Bronchial epithelial cell (primary cell): ENCODE measurements at places on chromosomes 5 and 9. TPM values are rescaled to one million over a fixed set of nuclear protein-coding genes. Genes with fewer than 3 reads are reported as not detected.
A peak's percentile ranks its signal among the peaks of the same experiment; 100 is the strongest.

DNA sequence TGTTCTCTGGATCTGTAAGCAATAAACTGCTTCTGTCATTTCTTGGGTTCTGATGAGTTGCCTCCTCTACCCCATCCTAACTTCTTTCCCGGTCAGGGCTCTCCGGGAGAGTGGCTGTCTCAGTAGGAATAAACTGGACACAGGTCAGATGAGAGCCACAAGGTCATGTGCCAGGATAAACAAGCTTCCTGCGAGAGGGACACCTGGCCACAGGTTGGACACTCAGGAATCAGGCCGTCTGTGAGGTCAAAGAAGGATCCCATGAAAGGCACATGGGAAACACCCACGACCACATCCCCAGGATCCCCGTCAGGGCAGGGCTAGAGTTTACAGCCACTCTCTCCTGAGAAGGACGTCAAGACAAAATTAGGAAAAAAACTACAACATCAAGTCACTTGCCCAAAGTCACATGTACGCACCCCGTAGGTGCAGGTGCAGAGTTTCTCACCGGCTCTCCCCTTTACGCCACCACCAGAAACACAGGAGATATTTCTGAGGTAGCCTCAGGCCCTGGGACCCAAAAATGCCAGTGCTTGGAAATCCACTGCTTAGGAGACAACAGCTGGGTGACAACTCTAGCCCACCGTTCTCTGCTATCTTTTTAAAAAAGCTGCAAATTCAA lies 28.7 kb downstream of the CCT5 start:
- DNase-seq, result no peak

The KCTD16 gene
- under 0.01 and 0.13 TPM in 2 replicates for total RNA-seq

DNA sequence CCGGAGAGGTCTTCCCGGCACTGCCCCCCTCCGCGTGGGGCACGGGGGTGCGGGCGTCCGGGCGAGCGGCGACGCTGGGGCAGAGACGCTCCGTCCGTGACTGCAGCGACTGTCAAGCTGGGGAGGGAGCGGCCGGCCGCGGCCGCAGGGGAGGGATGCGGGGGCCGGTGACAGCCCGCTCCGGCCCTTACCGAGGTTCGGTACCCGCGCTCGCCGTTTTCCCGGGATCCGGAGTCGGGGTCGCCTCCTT lies 400 bp downstream of the KDM4C start:
- DNase-seq, result no peak

DNA sequence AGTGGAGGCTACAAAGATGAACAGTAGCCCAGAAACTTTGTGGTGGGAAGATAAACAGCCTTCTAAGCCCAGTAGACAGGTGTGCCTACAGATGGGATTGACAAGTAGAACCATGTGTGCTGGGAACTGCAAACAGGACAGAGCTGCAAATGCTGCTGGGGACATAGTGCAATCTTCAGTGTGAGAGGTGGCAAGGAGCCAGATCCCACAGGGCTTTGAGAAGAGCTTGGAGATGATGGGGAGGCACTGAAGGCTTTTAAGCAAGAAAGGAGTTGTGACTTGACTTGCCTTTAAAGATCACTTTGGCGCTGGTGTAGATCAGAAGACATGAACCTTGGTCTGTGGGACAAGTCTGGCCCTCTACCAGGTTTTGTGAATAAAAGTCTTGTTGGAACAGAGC lies 675.2 kb downstream of the ACTL7B start:
- DNase-seq, result no peak

The ESM1 gene
- not detected in 2 replicates for total RNA-seq

The NRG2 gene
- under 0.01 TPM in 2 replicates for total RNA-seq

The NDST1 gene
- 17.1 and 33.3 TPM in 2 replicates for total RNA-seq

The REEP2 gene
- 2.4 and 4.5 TPM in 2 replicates for total RNA-seq

- DNase-seq, result peak; percentile 58
These were observed 669.9 kb downstream of the PTPRD start for GRCh38 chr9:9942764-9943424.

DNA sequence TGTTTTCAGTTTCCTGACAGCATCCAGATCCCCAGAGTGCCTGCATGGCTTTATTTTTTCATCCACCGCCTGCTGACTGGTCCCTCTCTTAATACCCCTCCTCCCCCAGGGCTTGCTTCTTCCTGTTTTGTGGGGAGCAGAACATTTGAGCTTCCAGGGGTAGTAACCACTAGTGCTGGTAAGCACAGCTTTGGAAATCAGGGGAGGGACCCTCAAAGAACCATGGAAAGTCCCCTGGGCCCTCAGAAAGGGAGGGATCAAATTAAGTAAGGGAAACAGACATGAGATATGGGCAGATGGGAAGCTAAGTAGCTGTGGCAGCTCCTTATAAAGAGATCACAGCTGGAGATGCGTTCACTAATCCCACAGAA lies 26.8 kb downstream of the GRIA1 start:
- DNase-seq, result no peak

GRCh38 chr5:81212211-81212751 lies 20.8 kb upstream of the CKMT2 start:
- DNase-seq, result no peak

DNA sequence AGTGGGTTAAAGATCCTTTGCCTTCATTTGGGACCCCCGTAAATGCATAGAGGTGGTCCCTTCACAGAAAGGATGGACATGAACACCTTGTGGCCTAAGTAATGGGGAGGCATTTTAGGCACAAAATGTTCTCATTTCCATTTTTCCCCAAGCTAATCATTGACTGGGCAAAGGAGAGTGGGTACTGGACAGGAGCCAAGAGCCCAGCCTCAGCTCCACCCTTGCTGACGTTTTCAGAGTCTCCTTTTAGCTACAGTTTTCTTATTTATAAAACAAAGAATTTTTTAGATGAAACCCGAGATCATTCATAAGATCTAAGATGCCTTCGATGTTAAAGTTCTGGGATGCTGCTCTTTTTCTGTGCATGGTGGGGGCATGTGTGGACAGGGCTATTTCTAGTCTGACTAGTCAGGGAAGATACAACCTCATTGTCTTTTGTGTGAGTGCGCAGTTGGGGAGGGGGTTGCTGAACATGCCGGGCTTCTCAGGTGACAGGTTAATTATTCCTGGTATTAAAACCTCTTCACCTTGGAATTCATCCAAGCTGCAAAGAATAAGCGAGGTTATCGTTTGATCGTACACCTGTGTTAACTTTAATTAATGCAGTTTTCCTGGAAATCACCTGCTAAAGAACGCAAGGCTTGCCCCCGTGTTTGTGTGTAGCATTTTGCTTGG lies 48.4 kb downstream of the ADAMTS16 start:
- DNase-seq, result no peak

DNA sequence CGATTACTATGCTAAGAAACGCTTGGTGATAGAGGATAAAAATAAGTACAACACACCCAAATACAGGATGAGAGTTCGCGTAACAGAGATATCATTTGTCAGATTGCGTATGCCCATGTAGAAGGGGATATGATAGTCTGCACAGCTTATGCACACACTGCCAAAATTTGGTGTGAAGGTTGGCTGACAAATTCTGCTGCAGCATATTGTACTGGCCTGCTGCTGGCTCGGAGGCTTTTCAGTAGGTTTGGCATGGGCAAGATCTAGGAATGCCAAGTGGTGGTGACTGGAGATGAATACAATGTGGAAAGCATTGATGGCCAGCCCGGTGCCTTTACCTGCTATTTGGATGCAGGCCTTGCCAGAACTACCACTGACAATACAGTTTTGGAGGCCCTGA lies 208.4 kb downstream of the PDZD2 start:
- no peak for DNase-seq

DNA sequence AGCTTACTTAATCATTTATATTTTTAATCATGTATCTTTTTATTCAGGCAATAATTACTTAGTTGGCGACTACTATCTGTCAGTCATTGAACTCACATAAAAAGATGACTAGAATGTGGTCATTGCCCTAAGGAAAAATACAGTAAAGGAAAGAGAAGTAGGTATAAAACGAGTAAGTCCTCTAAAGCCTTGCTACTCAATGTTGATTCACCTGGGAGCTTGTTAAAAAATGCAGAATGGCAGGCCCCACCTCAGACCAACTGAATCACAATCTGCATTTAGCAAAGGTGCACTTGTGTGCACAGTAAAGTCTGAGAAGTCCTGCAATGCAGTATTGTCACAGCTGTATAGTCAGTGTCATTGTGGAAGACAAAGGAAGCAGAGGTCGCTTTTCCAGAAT lies 592.4 kb downstream of the CSNK1G3 start:
- DNase-seq, result peak; percentile 73

- DNase-seq, result no peak
These were observed 36.3 kb downstream of the ADAMTS19 start for GRCh38 chr5:129496421-129496820.

The GPR150 gene
- 0.26 TPM in 2 replicates for total RNA-seq

DNA sequence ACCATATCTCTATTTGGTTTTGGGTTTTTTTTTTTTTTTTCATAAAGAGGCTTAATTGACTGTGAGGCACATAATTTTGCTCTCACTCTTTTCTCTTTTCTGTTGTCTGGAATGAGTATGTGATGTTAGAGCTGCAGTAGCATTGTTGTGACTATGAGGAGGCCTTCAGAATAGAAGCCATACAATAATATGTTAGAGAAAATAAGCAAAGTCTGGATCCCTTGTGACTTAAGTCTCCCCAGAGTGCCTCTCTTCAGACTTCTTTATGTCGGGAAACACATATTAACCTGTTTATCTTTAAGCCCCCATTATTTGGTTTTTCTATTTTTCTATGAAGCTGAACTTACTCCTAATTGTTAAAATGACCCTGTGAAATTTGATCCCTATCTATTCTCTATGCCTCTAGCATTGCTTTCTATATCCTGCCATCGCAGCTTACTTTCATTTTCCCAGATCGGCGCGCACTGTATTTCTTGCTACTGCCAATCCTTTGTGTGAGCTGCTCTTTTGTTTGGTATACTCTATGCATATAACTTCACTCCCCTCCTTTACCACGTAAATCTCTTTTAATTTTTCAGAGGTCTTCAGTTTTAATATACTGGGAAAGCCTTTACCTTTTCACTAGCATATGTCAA lies 372.5 kb upstream of the KCNN2 start:
- no peak for DNase-seq

DNA sequence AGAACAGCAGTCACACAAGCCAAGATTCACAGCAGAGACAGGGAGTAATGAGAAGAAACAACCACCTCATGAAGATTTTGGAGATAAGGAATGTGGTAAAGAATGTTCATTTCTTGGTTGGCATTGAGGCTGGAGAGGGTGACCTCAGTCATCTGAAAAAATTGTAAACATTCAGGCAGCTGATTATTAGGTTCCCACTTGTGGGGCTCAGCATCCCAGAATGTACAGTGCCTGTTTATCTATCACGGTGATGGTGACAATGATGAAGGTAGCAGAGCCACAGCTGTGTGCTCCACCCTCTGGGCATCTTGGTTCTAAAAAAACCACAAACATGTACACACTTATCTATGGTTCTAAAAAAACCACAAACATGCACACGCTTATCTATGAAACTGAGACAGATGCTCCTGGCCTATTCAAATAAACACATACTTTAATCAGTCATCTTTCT lies 143.9 kb upstream of the MOCS2 start:
- DNase-seq, result peak; percentile 71

The IFNA2 gene
- not detected in 2 replicates for total RNA-seq

- DNase-seq, result no peak
These were observed 69.6 kb upstream of the GGTA1 start for GRCh38 chr9:121569266-121569648.

DNA sequence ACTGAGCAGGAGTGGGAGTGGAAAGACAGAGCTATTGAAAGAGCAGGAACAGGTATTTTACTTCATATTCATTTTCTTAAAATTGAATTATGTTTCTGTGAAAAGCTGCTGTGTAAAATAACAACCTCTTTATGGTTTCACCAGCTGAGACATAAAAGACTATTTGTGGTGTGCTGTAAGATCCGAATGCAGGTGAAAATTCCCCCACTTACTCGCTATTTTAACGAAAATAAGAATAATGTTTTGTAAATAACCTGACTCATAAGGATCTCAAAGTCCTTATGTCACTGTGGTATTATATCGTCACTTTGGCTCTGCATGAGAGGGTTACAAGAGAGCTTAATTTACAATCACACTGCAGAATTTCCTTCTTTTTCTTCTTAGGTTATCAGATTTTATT lies 65.3 kb upstream of the NFIB start:
- no peak for DNase-seq

GRCh38 chr9:15642369-15642962 lies 89.6 kb downstream of the CCDC171 start:
- peak; percentile 53 for DNase-seq

DNA sequence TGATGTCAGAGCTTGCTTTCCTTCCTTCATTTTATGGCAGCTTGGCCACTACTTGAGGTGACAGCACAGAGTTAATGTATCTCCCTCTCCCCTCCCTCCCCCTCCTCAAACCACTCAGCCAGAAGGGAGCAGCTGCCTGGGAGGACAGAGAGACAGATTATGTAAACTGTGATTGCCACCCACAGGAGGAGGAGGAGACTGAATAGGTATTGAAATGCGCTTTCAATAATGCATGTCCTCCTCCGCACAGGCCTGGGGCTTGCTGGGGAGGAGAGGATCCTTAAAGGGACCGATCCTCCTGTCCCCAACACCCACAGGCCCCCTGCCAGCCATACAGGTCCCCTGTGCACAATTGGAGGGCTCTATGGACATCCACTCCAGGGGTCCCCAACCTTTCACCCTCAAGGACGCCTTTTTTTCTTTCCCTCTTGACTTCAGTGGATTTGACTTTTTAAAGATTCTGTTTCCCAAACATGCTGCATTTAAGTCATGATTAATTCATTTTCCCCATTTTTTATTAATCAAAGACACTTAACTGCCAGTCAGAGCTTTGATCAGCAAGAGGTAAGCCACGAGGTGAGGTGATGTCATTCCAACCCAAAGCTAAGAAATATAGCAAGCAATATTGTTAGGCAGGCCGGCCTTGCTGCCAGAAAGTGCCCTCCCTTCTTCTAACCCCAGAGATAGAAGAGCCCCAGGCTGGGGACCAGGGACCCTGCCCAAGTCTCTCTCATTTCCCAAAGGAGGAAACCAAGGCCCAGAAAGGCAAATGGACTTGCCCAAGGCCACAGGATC lies 47.5 kb upstream of the CPLX2 start:
- no peak for DNase-seq

- DNase-seq, result no peak
These were observed 3.4 kb downstream of the KLHL9 start for GRCh38 chr9:21331676-21332402.

DNA sequence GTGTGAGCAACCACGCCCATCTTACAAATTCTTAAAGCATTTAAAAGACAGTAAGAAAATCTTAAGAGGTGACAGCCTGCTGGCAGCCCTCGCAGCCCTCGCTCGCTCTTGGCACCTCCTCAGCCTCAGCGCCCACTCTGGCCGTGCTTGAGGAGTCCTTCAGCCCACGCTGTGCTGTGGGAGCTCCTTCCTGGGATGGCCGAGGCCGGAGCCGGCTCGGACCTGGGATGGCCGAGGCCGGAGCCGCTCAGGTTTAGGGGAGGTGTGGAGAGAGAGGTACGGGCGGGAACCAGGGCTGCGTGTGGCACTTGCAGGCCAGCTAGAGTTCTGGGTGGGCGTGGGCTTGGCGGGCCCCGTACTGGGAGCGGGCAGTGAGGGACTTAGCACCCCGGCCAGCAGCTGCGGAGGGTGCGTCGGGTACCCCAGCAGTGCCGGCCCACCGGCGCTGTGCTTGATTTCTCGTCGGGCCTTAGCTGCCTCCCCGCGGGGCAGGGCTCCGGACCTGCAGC lies 9.3 kb upstream of the ECM2 start:
- DNase-seq, result no peak

The CYLC2 gene
- not detected in 2 replicates for total RNA-seq
